ENCODE measurements at places on chromosomes 16 and 17.

DNA sequence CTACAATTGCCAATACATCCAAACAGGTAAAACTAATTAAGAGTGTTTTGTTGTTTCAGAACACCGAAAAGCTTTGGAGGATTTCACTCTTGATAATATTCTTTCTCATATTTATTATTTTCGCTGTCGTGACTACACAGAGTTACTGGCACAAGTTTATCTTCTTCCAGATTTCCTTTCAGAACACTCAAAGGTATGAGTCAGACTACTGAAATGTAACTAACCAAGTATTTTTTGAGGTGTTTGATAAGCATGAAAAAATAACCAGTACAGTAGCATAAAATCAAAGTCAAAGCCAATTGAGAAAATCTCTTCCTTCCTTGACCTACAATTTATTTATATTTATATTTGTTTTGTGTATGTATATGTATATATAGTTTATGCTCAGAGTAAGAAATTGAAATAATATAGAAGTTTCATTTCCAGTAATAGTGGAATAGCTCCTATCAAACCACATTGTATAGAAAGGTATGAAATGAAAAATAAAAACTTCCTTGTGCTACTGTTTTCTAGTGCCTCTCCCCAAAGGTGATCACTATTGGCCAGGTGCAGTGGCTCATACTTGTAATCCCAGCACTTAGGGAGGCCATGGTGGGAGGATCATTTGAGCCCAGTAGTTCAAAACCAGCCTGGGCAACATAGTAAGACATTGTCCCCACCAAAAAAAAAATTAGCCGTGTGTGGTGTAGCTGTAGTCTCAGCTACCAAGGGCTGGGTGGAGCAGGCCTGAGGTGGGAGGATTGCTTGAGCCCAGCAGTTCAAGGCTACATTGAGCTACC, 10.9 kb downstream of the RAD51C start:
- no peak for DNase-seq

- DNase-seq: no peak
Observed at GRCh38 chr16:81711657-81712319, 67.3 kb upstream of the PLCG2 start.

GRCh38 chr16:51655249-51655648, 504.2 kb upstream of the SALL1 start:
- no peak for DNase-seq

DNA sequence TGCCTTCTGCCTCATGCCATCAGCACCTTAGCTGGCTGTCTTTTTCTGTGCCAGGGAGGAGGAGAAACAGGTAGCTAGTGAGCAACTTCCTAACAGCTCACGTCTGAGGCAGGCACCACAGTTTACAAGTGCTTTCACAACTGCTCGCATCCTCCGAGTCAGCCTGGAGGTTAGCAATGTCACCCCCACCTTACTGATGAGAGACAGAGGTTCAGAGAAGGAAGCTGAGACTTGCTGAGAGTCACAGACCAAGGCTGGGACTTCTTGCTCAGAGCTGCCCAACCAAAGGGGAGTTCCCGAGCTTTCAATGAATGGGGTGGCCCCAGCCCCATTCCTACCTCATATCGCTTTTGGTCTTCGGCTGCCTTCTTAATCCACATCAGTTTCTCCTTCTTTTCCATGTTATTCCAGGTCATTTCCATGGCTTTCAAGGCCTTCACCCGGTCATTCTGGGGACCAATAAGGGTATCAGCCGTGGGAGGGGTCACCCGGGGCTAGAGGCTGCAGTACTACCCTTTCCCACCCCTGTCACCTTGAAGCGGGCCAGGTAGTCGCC, 9.6 kb downstream of the UBTF start:
- DNase-seq: no peak

DNA sequence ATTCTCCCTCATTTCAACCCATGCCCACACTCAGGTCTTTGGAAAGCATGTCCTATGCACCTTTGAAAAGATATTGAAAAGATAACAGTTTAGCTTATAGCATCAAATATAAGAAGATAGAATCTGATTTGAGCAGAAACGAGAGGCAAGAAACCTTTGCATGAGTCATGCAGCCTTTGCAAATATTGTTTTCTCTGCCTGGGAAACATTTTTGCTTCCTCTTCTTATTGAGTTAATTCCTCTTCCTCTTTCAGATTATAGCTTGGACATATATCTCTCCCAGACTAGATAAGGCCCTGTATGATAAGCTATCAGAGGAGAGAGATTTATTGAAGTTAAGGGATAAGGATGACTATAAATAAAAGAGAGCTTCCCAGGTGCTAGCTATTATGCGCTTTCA, 46.1 kb upstream of the KCNJ2 start:
- no peak for DNase-seq

GRCh38 chr17:82582213-82582612, 62.7 kb downstream of the FOXK2 start:
- no peak for DNase-seq

DNA sequence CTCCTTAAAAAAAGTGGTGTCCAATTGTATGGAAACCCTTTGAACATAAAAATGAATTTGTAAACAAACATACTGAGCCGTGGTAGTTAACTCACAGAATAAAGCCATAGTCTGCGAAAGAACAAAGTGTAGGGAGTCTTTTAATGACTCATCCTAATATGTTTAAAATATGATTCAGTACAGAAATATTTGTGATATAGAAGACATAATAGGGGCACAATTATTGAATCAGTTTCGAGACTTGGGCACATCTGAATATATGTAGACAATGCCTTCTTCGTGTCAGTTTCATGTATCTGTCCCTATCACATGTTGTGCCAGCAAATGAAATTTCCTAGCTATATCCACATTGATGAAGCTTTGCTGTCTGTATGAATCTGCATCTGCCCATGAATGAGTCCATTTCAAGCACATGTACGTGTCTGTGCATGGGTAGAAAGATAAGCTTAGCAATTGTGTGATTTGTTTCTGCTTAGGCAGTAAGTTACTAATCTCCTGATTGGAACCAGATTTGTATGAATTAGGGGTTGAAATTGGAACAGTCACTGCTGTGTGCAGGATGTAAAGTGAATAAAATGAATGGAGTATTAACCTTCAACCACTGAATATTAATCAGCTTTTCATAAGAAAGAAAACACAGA, 112.5 kb upstream of the SOX9 start:
- no peak for DNase-seq

DNA sequence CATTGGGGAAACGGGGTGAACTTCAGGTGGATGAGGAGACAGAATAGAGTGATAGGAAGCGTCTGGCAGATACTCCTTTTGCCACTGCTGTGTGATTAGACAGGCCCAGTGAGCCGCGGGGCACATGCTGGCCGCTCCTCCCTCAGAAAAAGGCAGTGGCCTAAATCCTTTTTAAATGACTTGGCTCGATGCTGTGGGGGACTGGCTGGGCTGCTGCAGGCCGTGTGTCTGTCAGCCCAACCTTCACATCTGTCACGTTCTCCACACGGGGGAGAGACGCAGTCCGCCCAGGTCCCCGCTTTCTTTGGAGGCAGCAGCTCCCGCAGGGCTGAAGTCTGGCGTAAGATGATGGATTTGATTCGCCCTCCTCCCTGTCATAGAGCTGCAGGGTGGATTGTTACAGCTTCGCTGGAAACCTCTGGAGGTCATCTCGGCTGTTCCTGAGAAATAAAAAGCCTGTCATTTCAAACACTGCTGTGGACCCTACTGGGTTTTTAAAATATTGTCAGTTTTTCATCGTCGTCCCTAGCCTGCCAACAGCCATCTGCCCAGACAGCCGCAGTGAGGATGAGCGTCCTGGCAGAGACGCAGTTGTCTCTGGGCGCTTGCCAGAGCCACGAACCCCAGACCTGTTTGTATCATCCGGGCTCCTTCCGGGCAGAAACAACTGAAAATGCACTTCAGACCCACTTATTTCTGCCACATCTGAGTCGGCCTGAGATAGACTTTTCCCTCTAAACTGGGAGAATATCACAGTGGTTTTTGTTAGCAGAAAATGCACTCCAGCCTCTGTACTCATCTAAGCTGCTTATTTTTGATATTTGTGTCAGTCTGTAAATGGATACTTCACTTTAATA, 7.0 kb upstream of the TMEM235 start:
- DNase-seq: no peak

DNA sequence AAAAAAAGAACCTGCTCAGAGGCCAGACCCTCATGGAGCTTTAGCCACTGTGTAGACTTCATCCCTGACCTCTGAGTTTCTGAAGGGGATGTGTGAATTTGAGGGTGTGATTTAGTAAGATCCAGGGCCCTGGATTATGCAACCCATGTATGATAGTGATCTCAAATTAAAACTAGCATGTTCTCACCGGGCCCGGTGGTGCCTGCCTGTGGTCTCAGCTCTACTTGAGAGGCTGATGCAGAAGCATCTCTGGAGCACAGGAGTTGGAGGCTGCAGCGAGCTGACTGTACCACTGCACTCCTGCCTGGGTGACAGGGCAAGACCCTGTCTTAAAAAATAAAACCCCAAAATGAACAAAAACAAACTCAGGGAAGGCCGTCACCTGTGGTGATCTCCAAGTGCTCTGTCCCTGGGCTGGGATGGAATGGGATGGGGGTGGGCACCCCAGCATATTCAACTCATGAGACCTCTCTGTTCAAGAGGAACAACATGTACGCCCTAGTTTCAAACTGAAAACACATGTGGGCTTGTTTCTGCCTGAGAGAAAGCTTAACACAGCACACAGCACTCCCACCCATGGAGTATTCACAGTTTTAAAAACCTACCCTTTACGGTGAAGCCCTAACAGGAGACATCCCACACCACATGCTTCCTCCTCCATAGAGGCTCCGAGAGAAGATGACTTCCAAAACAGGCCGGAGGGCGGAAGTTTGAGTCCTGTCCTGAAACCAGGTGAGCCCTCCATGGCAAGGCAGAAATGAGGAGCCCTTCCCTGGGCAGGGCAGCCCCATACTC, 30.1 kb downstream of the GNPTG start:
- no peak for DNase-seq

DNA sequence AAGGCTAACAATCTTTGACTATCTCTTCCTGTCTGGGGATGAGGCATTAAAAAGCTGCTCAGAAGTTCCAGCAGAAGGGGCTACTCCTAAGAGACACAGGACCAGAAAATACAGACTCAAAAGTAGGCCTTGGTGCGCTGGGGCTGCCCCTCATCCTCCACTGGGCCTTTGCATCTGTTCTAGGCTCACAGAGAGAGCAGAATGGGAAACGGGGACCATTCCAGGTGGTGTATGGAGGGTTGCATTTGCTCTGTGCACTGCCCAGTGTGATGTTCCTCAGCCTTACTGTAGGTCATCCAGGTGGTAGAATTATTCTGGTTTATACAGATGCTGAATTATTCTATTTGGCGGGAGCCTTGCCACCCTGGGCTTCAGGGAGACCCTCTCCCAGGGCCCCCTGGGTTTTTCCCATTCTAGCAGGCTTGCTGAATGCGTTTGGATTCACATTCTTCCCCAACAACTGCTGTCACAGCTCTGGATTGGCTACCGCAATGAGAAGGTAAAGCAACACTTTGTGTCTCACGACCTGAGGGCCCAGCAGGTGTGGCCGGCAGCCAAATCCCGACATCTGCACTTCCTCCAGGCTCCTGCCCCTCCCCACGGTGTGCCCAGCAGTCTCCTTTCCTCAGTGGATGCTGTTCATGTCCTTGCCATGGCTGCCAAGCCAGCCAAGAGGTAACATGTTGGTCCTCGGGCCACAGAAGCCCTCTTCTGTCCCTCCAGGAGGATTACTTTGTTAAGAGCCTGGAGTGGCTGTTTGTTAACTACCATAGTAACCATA, 25.0 kb upstream of the ZNHIT3 start:
- DNase-seq: no peak

- DNase-seq: no peak
Observed at GRCh38 chr17:55063885-55064874, 95.6 kb downstream of the STXBP4 start.

GRCh38 chr16:75502916-75503605, 7.8 kb upstream of the CHST6 start:
- no peak for DNase-seq

GRCh38 chr17:41910701-41911391, 7.9 kb downstream of the ACLY start:
- no peak for DNase-seq

GRCh38 chr16:31367853-31368252, 12.9 kb downstream of the ITGAX start:
- DNase-seq: no peak

DNA sequence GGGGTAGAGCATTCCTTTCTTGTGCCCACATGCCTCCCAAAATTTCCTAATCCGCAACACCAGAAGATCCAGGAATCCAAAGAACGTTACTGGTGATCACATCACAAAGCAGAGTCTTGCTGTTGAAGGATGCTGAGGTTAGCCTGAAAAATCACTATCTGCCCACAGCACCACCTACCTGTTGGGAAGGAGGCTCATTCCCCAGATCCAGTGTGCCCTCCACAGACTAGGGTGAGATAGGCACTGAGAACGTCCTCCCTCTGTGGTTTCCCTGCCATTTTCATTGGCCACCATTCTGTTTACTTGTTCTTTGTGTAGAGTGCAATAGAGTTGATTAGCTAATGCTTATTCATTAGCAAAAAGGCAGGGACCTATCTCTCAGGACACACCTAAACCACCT, 30.3 kb downstream of the RCVRN start:
- no peak for DNase-seq

DNA sequence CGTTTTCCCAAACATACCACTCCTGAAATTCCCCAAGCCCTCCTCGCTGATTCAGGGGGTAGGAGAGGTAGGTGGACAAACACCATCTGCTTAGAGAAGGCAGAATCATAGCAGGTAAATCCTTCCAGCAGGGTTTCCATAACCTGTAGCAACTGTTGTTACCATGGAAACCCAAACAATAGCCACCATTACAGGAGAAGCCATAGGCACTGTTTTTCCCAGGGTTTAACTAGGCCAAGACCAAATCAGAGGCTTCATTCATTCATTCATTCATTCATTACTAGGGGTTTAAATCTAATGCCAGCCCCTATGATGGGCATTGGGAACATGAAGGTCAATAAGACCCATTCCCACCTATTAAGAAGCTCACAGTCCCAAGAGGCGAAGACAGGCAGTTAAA, 25.5 kb upstream of the CIITA start:
- DNase-seq: no peak

- no peak for DNase-seq
Observed at GRCh38 chr16:14364386-14365199, 265.5 kb downstream of the PARN start.

GRCh38 chr17:79035686-79036085, 11.7 kb downstream of the C1QTNF1 start:
- no peak for DNase-seq

GRCh38 chr17:45101546-45101882, 30.8 kb downstream of the PLCD3 start:
- no peak for DNase-seq

GRCh38 chr16:87954361-87954760, 3.1 kb downstream of the BANP start:
- DNase-seq: no peak

DNA sequence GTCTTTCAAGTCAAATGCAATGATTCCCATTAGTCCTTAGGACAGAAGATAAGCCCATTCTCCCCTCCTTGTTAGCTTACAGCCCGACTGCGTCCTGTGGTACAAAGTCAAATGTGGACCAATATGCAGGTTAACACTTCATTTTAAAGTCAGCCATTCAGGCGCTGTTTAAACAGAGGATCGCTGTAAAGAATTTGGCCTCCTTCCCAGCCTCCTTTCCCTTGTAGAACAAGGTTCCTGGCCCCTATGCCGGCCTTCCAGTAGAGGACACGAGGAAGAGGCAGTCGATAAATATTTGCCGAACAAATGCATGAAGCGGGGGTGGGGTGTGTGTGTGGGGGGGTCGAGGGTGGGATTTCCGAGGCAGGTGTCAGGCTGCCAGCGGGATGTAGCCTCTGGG, 4.3 kb downstream of the SDK2 start:
- DNase-seq: no peak
